ENCODE measurements at places on chromosomes 1 and 21. TPM values are rescaled to one million over a fixed set of nuclear protein-coding genes. Genes with fewer than 3 reads are reported as not detected.

DNA sequence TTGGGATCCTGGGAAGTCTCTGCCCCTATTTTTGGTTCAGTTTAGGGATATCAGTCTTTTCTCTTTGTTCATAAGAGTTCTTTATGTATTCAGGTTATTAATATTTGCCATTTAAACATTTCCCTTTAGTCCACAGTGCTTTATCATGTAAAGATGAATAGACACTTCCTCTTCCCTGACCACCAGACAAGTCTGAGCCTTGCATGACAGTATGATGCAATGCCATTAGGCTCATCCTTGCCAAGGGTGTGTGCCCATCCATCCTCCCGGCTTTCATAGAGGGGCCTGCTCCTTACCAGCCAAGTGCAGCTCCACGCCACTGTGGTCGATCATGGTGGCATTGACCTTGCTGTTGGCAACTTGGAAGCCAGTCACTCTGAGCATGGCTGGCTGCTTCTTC lies 52.1 kb downstream of the ZSCAN20 start:
- no peaks in the 10 kb centered on the region for H3K4me1 ChIP-seq
- DNase-seq: no peak
- H3K27ac ChIP-seq: no peak overlapping the region
- H3K36me3 ChIP-seq: peaks cover 5% of the 10 kb centered on the region

- H3K36me3 ChIP-seq: no peaks in the 10 kb centered on the region
- H3K4me1 ChIP-seq: peaks cover 6% of the 10 kb centered on the region
- no peak for DNase-seq
- H3K27ac ChIP-seq: no peak overlapping the region
These were observed 191.4 kb downstream of the TM2D1 start for GRCh38 chr1:61533546-61533945.

DNA sequence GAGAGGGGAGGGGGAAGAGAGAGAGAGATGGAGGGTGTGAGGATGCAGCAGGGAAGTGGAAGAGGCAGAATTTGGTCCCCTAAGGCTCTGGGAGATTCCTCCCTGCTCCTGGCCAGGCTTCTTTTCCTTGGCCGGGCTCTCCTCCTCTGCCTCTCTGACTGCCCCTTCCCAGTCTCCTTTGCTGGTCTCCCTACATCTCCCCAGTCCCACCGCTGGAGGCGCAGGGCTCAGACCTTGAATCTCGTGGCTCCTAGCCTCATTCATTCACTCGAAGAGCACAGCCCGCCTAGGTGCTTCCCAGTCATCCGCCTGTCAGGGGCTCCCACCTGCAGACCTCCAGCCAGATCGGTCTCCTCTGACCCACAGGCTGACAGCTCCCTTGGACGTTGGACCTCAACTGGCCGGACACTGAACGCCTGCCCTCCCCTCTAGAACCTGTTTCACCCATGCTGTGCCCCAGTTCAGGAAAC lies 76.5 kb downstream of the VWA5B1 start:
- no peaks in the 10 kb centered on the region for H3K36me3 ChIP-seq
- 0 out of 2 replicates have a peak, but pooled peaks cover 5% of the 10 kb centered on the region for H3K4me1 ChIP-seq
- no peak overlapping the region for H3K27ac ChIP-seq
- DNase-seq: peak; percentile 81
- peaks cover 94% of the 10 kb centered on the region for H3K27me3 ChIP-seq
- peak overlapping the region; percentile 57 for H3K4me3 ChIP-seq

DNA sequence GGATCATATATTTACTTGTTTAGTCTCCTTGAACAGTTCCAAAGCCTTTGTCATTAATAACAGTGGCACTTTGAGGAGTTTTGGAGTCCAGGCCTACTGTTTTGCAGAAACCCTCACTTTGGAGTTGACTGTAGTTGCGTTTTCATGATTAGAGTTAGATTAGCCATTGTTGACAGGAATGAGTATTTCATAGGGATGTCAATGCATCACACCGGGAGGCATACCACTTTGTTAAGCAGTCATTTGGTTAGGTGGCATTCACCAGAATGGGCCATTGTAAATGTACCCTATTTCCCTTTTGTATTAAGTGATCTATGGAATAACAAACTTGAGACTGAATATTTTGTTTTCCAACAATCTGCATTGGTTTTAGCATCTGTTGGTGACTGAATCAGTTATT lies 11.8 kb downstream of the MRPS6 start:
- no peak for DNase-seq
- H3K36me3 ChIP-seq: peaks cover 8% of the 10 kb centered on the region
- H3K27me3 ChIP-seq: no peaks in the 10 kb centered on the region
- H3K27ac ChIP-seq: no peak overlapping the region
- peaks cover 52% of the 10 kb centered on the region for H3K4me1 ChIP-seq
- 0 out of 2 replicates have a peak overlapping the region, but pooled peaks have one; percentile 11 for H3K4me3 ChIP-seq

DNA sequence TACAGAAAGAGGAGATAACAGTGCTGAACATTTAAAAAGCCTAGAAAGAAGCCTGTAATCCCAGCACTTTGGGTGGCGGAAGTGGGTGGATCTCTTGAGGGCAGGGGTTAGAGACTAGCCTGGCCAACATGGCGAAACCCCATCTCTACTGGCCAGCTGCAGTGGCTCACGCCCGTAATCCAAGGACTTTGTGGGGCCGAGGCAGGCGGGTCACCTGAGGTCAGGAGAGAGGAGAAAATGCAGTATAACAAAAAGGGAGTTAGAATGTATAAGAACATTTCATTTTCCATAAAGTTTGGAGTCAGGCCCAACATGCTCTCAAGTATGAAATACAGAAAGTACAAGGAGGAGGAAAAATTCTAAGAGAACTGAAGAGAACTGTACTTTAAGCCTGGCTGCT lies 134.5 kb downstream of the SMYD3 start:
- peaks cover 5% of the 10 kb centered on the region for H3K4me1 ChIP-seq
- no peak overlapping the region for H3K4me3 ChIP-seq
- peak; percentile 19 for DNase-seq
- no peaks in the 10 kb centered on the region for H3K27me3 ChIP-seq
- no peak overlapping the region for H3K27ac ChIP-seq

GNPAT gene
- total RNA-seq: 38.4 TPM

LEMD1 gene
- total RNA-seq: 26.3 TPM
